Effector memory CD4-positive, alpha-beta T cell (primary cell): ENCODE measurements at places on chromosomes 1 and 21.

DNA sequence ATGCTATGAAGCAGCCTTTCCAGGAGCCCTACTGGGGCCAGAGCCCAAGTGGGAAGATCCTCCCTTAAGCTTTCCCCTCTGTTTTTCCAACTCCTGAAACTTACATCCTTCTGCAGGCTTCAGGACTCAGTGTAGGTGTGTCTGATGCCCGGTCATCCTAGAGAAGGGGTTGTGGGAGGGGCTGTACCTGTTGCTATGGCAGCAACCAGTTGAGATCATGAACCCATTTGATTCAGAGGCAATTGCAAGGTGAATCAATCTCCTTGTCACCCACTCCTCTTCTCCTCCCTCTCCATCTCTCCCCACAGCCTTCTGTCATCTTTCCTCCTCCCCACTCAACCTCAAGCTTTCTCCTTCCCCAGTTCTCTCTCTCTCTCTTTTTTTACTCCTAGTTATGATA, 151.8 kb downstream of the CACNA1E start:
- H3K27me3 ChIP-seq, result no peaks in the 10 kb centered on the region
- H3K27ac ChIP-seq, result no peak overlapping the region
- no peaks in the 10 kb centered on the region for H3K4me1 ChIP-seq
- H3K36me3 ChIP-seq, result no peaks in the 10 kb centered on the region
- no peak overlapping the region for H3K4me3 ChIP-seq
- no peak for DNase-seq

DNA sequence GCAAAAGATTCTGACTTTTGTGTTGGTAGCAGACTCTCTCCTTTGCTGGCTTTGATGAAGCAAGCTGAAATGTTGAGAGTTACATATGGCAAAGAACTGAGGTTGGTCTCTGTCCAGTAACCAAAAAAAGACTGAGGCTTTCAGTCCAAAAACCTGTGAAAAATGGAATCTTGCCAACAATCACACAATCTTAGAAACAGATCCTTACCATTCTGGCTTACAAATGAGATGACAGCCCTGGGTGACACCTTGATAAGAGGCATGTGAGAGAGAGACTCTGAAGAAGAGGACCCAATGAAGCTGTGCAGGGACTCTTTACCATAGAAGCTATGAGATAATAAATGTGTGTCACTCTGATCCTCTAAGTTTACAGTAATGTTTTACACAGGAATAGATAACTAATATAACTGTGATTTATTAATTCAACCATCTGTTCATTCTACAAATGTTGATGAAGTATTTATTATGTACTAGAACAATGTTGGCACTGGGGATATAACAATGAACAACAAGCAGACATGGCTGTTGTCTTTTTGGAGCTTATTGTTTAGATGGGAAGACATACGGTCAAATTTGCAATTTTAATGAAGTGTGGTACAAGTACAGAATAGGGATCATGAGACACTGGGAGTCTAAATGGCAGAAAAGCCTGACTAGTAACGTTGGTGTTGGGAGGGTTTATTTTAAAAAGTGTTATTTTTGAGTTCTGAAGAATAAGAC, 251.0 kb downstream of the OLFM3 start:
- DNase-seq, result no peak
- H3K4me1 ChIP-seq, result no peaks in the 10 kb centered on the region
- H3K27ac ChIP-seq, result no peak overlapping the region
- no peak overlapping the region for H3K4me3 ChIP-seq
- no peaks in the 10 kb centered on the region for H3K27me3 ChIP-seq

GRCh38 chr1:226903819-226904716, 33.7 kb downstream of the PSEN2 start:
- no peak overlapping the region for H3K4me3 ChIP-seq
- H3K27me3 ChIP-seq, result no peaks in the 10 kb centered on the region
- H3K4me1 ChIP-seq, result no peaks in the 10 kb centered on the region

- H3K27ac ChIP-seq, result no peak overlapping the region
- DNase-seq, result no peak
- no peaks in the 10 kb centered on the region for H3K36me3 ChIP-seq
- no peak overlapping the region for H3K4me3 ChIP-seq
- H3K4me1 ChIP-seq, result no peaks in the 10 kb centered on the region
- no peaks in the 10 kb centered on the region for H3K27me3 ChIP-seq
Measured at GRCh38 chr1:156154317-156154749, 948 bp downstream of the SEMA4A start.

DNA sequence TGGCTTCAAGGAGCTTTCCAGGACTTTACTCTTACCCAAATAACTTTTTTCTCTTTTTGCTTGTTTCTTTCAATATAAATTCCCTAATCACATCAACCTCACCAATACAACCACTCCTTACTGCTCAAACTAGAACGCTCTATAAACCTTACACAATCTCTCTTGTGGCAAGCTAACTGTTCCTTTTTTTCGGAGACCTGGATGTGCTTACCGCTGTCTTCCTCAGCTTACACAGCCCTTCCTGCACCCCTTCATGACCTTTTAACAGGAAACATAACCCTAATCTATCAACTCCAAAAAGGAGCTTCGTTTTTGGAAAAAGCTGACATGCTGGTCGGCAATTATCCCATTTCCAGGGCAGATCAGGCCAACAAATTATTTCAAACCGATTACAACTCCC, 24.1 kb upstream of the SLC2A5 start:
- no peak overlapping the region for H3K27ac ChIP-seq
- H3K4me3 ChIP-seq, result no peak overlapping the region
- no peaks in the 10 kb centered on the region for H3K36me3 ChIP-seq
- H3K4me1 ChIP-seq, result no peaks in the 10 kb centered on the region
- no peaks in the 10 kb centered on the region for H3K27me3 ChIP-seq

- H3K4me1 ChIP-seq, result no peaks in the 10 kb centered on the region
- no peak overlapping the region for H3K27ac ChIP-seq
- no peaks in the 10 kb centered on the region for H3K36me3 ChIP-seq
Measured at GRCh38 chr1:58883037-58883887, 99.4 kb upstream of the JUN start.

- no peak overlapping the region for H3K4me3 ChIP-seq
- no peaks in the 10 kb centered on the region for H3K27me3 ChIP-seq
- peaks cover 65% of the 10 kb centered on the region for H3K36me3 ChIP-seq
- H3K4me1 ChIP-seq, result no peaks in the 10 kb centered on the region
- DNase-seq, result no peak
Measured at GRCh38 chr1:17427696-17428660, 11.5 kb downstream of the RCC2 start.

GRCh38 chr1:215497528-215497927, 69.6 kb upstream of the KCTD3 start:
- no peaks in the 10 kb centered on the region for H3K4me1 ChIP-seq
- H3K27ac ChIP-seq, result no peak overlapping the region
- no peak overlapping the region for H3K4me3 ChIP-seq
- H3K36me3 ChIP-seq, result no peaks in the 10 kb centered on the region
- DNase-seq, result no peak

- no peak for DNase-seq
- H3K4me3 ChIP-seq, result no peak overlapping the region
- peak overlapping the region; percentile 22 for H3K27ac ChIP-seq
- H3K36me3 ChIP-seq, result peaks cover 10% of the 10 kb centered on the region
Measured at GRCh38 chr1:167645140-167645541, 15.1 kb downstream of the RCSD1 start.

DNA sequence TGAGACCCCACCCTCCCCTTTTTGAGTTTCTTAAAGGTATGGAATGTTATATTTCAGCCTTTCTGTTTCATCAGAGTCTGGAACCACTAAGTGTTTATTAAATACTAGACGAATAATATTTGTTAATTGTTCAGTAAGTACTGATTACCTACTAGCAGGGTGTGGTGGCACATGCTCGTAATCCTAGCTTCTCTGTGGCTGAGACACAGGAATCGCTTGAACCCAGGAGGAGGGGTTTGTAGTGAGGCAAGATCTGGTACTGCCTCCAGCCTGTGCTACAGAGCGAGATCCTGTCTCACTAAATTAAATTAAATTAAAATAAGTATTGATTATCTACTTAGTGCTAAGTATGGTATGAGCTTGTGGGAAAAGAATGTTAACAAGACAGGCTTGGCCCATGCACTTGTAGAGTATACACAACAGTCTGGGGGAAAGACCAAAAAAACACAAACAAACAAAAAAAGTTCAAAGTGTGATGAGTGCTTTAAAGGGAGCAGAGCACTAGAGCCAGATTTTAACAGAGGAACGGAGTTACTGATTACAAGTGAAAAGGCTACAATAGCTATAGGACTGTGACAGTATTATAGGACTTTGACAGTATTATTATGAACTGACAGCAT, 2.4 kb downstream of the CEPT1 start:
- DNase-seq, result no peak
- no peaks in the 10 kb centered on the region for H3K36me3 ChIP-seq
- H3K27me3 ChIP-seq, result no peaks in the 10 kb centered on the region
- no peak overlapping the region for H3K27ac ChIP-seq

GRCh38 chr1:44281962-44282703, 68.9 kb downstream of the DMAP1 start:
- DNase-seq, result no peak
- H3K27ac ChIP-seq, result no peak overlapping the region
- H3K4me3 ChIP-seq, result no peak overlapping the region
- no peaks in the 10 kb centered on the region for H3K27me3 ChIP-seq
- H3K36me3 ChIP-seq, result peaks cover 32% of the 10 kb centered on the region

GRCh38 chr1:197027359-197027758, 39.7 kb downstream of the F13B start:
- H3K4me3 ChIP-seq, result no peak overlapping the region
- no peak overlapping the region for H3K27ac ChIP-seq
- DNase-seq, result no peak
- no peaks in the 10 kb centered on the region for H3K4me1 ChIP-seq
- H3K36me3 ChIP-seq, result no peaks in the 10 kb centered on the region

DNA sequence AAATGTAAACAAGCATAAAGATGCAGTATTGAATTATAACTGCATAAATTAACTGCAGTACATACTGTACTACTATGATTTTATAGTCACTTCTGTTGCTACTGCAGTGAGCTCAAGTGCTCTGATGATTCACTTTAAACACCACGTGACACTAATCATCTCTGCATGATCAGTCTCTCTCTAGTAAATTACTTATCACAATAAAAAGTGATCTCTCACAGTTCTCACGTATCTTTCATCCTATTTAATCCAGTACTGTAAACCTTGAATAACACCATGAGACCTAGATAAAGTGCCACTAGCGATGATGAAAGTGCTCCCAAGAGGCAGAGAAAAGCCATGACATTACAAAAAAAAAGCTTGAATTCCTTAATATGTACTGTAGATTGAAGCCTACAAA, 1242.0 kb downstream of the AMY1C start:
- no peaks in the 10 kb centered on the region for H3K36me3 ChIP-seq
- no peaks in the 10 kb centered on the region for H3K27me3 ChIP-seq
- H3K4me1 ChIP-seq, result no peaks in the 10 kb centered on the region
- no peak overlapping the region for H3K4me3 ChIP-seq
- DNase-seq, result no peak

- H3K36me3 ChIP-seq, result peaks cover 78% of the 10 kb centered on the region
- H3K27ac ChIP-seq, result no peak overlapping the region
- no peaks in the 10 kb centered on the region for H3K27me3 ChIP-seq
- no peak overlapping the region for H3K4me3 ChIP-seq
Measured at GRCh38 chr1:8862528-8862927, 16.0 kb downstream of the ENO1 start.

DNA sequence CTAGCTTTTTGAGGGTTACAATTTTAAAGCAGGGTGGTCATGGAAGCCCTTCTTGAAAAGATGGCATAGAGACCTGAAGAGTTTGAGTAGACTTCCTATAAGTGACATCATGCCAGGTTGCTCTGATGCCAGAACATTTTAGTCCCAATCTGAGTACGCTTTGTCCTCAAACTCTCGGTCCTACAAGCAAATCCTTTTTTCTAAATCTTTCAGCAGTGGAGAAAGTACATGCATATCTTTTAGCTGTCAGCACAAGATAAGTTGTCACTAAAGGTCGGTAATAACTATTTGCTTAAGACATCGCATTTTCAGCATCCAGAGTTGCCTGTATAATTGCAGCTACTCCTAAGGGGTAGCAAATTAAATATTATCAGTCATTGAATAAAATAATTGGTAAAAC, 140.4 kb downstream of the ATP6V1G3 start:
- H3K36me3 ChIP-seq, result no peaks in the 10 kb centered on the region
- DNase-seq, result no peak
- H3K4me3 ChIP-seq, result no peak overlapping the region

DNA sequence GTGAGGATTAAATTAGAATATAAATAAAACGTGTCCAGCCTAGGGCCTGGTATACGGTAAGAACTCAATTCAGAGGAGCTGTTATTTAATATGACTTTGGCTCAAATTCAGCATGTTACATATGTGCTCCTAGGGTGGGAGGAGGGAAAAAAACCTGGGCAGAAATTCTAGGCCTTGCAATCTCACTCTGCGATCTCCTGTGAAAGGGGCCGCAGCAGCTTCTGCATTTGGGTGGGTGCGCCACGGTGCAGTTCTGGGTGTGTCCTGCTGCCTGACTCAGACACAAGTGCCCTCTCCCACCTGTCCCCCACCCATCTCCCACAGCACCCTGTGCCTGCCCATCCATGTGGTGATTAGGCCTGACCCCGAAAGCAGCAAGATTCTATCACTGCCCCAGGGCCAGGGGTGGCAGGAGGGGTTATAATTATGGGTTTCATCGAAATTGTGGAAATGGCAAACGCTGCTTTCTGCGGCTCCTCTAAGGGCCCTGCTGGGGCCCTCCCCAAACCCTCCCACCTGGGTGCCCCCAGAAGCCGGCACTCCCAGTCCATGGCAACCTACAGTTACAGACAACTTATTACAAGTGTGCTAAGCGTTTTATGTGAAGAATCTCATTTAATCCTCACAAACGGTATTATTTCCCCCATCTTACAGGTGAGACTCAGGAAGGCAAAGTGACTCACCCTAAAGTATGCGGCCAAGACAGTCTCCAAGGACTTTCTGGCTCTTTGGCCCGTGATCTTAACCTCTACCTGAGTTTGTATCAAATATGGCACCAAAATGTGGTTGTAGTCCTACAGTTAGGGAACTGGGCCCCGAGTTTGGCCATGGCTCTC, 25.5 kb upstream of the GRHL3 start:
- no peak overlapping the region for H3K4me3 ChIP-seq
- no peaks in the 10 kb centered on the region for H3K4me1 ChIP-seq
- DNase-seq, result no peak
- H3K27me3 ChIP-seq, result no peaks in the 10 kb centered on the region
- H3K36me3 ChIP-seq, result no peaks in the 10 kb centered on the region

- H3K27ac ChIP-seq, result no peak overlapping the region
- H3K27me3 ChIP-seq, result no peaks in the 10 kb centered on the region
- no peak for DNase-seq
- H3K36me3 ChIP-seq, result no peaks in the 10 kb centered on the region
Measured at GRCh38 chr1:228542981-228543380, 55.8 kb downstream of the RNF187 start.

- peaks cover 4% of the 10 kb centered on the region for H3K27me3 ChIP-seq
- H3K4me1 ChIP-seq, result no peaks in the 10 kb centered on the region
Measured at GRCh38 chr1:227437495-227438008, 119.3 kb upstream of the CDC42BPA start.

GRCh38 chr1:43304314-43304681, 3.5 kb downstream of the TIE1 start:
- DNase-seq, result no peak
- H3K4me1 ChIP-seq, result no peaks in the 10 kb centered on the region
- H3K27me3 ChIP-seq, result no peaks in the 10 kb centered on the region
- H3K27ac ChIP-seq, result no peak overlapping the region
- no peaks in the 10 kb centered on the region for H3K36me3 ChIP-seq
